ENCODE measurements at places on chromosomes 2 and 18.

DNA sequence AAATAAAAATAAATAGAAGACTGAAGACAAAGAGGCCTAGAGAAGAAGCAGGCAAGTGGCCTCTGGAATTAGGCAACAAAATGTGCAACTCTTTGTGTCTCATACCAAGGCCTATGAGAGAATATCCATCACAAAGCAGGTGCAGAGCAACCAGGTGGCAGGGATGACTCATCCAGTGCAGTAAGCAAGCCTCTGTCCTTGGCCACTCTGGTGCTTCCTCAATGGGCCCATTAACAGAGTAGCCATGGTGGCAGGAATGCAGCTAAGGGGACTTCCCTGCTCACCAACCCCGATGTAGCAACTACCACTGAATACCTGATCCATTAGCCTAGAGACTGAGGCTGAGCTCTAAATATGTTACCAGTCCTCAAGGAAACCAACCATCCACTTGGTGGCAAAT, 11.0 kb upstream of the EPG5 start:
- DNase-seq, result no peak

GRCh38 chr2:181781078-181781786, 100.9 kb upstream of the NEUROD1 start:
- DNase-seq, result no peak

DNA sequence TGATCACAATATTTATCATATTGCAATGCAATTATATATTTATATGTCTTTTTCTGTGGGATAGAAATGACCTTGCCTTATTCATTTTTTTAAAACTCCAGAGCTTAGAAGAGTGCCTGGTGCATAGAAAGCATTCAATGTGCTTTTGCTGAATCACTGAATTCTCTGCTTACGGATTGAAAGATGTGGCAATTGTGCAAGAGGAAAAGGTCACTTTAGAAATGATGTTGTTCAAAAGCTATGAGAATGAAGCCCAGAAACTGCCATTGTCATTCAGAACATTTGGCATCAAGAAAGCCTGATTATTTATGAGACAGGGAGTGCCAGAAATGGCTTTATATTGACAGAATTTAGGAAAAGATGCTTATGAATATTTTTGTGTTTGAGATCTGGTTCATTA, 678.6 kb upstream of the CDH2 start:
- no peak for DNase-seq

GRCh38 chr2:48169141-48169592, 262.9 kb upstream of the FBXO11 start:
- DNase-seq, result no peak

- no peak for DNase-seq
Measured at GRCh38 chr18:12278741-12279682, 24.9 kb downstream of the CIDEA start.

GRCh38 chr2:46298522-46299353, 1.5 kb downstream of the EPAS1 start:
- DNase-seq, result no peak

DNA sequence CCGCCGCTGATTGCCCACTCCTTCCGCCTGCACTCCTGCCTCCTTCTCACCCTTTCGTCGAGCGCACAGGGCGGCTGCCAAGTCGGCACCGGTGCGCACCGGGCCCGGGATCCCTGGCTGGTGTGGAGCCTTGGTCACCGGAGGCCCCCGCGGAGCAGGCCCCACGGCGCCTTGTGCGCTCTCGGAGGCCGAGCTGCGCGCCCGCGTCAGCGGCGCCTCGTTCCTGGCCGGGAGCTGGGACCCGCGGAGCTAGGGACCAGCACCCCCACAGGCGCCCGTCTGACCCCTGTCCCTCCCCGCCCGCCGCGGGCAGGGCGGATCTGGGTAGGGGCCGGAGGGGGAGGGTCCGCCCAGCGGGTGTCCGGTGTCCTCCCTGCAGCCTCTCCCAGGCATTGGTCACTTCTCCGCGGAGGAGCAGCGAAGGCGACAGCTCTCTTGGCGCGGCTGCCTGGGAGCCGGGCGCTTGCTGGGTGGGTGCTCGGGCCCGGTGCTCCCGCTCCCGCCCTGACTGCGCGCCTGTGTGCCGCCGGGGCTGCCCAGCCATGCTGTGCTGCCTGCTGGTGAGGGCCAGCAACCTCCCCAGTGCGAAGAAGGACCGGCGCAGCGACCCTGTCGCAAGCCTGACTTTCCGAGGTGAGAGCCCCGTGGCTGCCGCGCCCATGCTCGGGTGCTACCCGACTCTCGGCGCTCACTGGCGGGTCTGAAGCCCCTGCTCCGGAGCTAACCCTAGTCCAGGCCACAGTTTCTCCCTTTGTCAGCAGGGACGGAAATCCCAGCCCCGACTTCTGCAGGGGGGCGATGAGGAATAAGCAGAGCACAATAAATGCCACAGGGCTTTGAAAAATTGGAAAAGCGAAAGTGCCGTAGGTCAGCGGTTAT, 13.2 kb downstream of the DYSF start:
- no peak for DNase-seq

- no peak for DNase-seq
Measured at GRCh38 chr18:57839942-57840381, 36.8 kb upstream of the ATP8B1 start.

DNA sequence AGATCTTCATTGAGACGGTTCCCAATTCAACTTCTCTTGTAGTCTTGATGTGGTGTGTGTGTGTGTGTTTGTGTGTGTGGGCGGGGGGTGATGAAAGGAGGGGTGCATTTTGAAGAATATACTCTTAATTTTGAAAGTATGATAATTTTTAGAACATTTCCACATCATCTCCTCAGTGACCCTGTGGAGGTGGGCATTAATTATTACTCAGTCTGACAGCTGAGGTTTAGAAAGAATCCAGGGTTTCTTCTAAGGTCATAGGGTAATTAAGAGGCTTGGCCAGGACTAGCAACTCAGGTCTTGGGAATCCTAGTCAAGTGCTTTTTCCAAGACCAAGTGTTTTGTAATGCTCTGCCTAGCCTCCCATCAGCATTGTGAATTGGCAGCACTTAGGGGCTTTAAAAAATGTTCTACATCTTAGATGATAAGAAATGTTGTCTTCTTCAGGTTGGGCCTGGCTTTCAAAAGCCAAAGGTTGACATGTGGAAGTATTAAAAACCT, 100.5 kb downstream of the SPTBN1 start:
- DNase-seq, result no peak

Data from stimulated activated CD4-positive, alpha-beta T cell treated with anti-CD3 and anti-CD28 coated beads, Interleukin-1b, Interleukin-23, amount 100 ng/mL, for 1 hour (primary cell).